Pericardium fibroblast (primary cell): ENCODE measurements at places on chromosomes 16 and 17. TPM values are rescaled to one million over a fixed set of nuclear protein-coding genes. Genes with fewer than 3 reads are reported as not detected.

Gene HS3ST3B1
- total RNA-seq = 6.0 and 14.3 TPM in 2 replicates

Gene CFAP119
- total RNA-seq = 0.60 and 5.8 TPM in 2 replicates

Gene PRKCA
- 18.6 and 23.8 TPM in 2 replicates for total RNA-seq

Gene CES4A
- total RNA-seq = 1.2 and 3.0 TPM in 2 replicates

Gene BTBD17
- not detected in 2 replicates for total RNA-seq

Gene CCDC200
- total RNA-seq = not detected in 2 replicates

Gene POLR3K
- total RNA-seq = 2.4 and 3.6 TPM in 2 replicates

Gene RBFOX1
- 0.43 TPM in 1 of 2 replicates, not detected in the other for total RNA-seq

Gene KRTAP16-1
- total RNA-seq = not detected in 2 replicates

Gene GNG13
- total RNA-seq = not detected in 2 replicates

Gene CA7
- total RNA-seq = not detected in 2 replicates

Gene AFMID
- total RNA-seq = 40.3 and 52.4 TPM in 2 replicates

Gene TNRC6C
- 2.3 and 2.6 TPM in 2 replicates for total RNA-seq

Gene RND2
- total RNA-seq = 0.26 and 0.35 TPM in 2 replicates

Gene CLEC18A
- 0.12 TPM in 1 of 2 replicates, not detected in the other for total RNA-seq

Gene NLRC5
- 5.8 and 6.7 TPM in 2 replicates for total RNA-seq

Gene KRT33A
- total RNA-seq = not detected in 2 replicates
